ENCODE measurements at places on chromosomes 3 and 15.

DNA sequence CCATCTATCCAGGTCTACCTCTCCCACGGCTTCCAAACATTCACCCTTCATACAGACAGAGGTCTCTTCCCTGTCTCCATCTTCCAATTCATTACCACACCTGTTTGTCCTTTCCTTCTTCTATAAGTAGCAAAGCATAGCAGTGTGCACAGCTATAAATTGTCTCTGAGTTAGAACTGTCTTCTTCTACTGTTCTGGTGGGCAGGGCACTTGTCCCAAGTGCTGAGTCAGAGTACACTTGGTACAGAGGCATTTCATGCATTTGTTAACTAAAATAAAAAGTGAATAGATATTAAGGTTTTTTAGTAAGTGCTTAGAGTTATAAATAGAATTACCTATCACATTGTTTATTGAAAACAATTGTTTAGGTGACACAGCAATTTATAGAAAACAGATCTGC lies 150.1 kb upstream of the CCDC54 start:
- no peak for DNase-seq

- peak; percentile 67 for DNase-seq
Observed at GRCh38 chr3:169771497-169772304, 1.5 kb upstream of the MYNN start.

- no peak for DNase-seq
Observed at GRCh38 chr3:87855616-87856015, 203.2 kb downstream of the CGGBP1 start.

GRCh38 chr3:190718097-190718496 lies 144.4 kb downstream of the GMNC start:
- DNase-seq = no peak

GRCh38 chr3:194806991-194807630 lies 121.4 kb downstream of the FAM43A start:
- no peak for DNase-seq

DNA sequence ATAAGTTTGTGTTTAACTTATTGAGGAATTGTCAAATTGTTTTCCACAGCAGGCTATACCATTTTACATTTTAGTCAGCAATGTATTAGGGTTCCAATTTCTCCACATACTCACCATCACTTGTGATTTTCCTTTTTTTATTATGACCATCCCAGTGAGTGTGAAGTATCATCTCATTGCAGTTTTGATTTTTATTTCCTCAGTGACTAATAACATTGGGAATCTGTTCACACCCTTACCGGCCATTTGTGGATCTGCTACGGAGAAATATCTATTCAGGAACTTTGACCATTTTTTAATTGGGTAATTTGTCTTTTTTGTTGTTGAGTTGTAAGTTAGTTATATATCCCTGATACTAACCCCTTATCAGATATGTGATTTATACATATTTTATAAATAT lies 54.8 kb upstream of the LMCD1 start:
- DNase-seq = no peak

DNA sequence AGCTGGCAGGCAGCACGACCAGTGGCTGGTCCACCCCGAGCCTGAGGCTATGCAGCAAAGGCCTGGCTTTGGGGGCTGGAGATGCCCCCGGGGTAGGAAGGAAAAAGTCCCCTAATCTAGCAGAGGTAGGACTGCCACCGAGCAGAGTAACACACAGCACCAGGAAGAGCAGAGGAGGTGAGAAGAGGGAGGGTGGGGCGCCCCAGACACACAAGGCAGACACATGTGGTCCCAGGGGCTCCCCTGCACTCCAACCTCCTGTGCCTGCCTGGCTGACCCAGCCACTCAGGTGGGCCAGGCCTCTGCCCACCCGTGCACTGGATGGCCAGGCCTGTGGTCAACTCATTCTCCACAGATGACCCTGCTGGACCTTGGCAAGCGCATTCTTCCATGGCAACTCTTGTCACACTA lies 112.4 kb downstream of the ADCY5 start:
- DNase-seq = no peak
